ENCODE measurements at places on chromosomes 7 and 10. TPM values are rescaled to one million over a fixed set of nuclear protein-coding genes. Genes with fewer than 3 reads are reported as not detected.
A peak's percentile ranks its signal among the peaks of the same experiment; 100 is the strongest.

GRCh38 chr10:116809483-116810119, 39.7 kb upstream of the ENO4 start:
- no peak for DNase-seq
- H3K4me3 ChIP-seq, result no peak overlapping the region
- no peaks in the 10 kb centered on the region for H3K36me3 ChIP-seq
- H3K4me1 ChIP-seq, result no peaks in the 10 kb centered on the region
- H3K27ac ChIP-seq, result no peak overlapping the region

DNA sequence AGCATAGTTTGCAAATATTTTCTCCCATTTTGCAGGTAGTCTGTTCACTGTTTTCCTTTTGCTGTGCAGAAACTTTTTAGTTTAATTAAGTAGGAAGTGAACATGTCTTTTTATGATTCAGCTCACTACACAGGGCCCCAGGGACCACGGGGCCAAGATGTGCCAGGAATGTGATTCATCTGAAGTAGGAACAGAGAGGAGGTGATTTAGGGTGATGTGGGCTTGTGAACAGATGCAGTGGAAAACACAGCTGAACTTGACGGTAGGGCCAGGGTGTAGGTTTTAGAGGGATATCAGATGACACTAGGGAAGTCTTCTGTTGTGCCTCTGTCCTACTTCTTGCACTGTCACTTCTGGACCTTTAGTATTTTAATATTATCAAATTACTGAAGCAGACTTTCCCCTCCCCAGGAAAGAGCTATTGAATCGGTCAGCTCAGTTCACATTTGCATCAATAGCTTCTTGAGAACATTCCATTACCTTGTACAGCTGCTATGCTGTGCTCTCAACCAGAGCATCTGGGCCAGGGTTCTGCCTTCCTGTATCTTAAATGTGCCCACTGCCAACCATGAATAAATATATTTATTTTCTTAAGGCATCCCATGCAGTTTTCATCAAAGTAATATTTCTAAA, 96.9 kb downstream of the OSBPL3 start:
- DNase-seq, result no peak
- H3K36me3 ChIP-seq, result peaks cover 4% of the 10 kb centered on the region
- H3K27me3 ChIP-seq, result no peaks in the 10 kb centered on the region
- no peak overlapping the region for H3K4me3 ChIP-seq
- no peaks in the 10 kb centered on the region for H3K4me1 ChIP-seq
- H3K27ac ChIP-seq, result no peak overlapping the region

GRCh38 chr7:90961037-90961725, 303.1 kb upstream of the FZD1 start:
- no peak overlapping the region for H3K4me3 ChIP-seq
- no peak overlapping the region for H3K27ac ChIP-seq
- DNase-seq, result no peak

- no peak for DNase-seq
- H3K27ac ChIP-seq, result no peak overlapping the region
- H3K4me3 ChIP-seq, result no peak overlapping the region
- no peaks in the 10 kb centered on the region for H3K27me3 ChIP-seq
- H3K4me1 ChIP-seq, result no peaks in the 10 kb centered on the region
- H3K36me3 ChIP-seq, result peaks cover 78% of the 10 kb centered on the region
Observed at GRCh38 chr7:107972075-107972482, 30.9 kb downstream of the LAMB1 start.

DNA sequence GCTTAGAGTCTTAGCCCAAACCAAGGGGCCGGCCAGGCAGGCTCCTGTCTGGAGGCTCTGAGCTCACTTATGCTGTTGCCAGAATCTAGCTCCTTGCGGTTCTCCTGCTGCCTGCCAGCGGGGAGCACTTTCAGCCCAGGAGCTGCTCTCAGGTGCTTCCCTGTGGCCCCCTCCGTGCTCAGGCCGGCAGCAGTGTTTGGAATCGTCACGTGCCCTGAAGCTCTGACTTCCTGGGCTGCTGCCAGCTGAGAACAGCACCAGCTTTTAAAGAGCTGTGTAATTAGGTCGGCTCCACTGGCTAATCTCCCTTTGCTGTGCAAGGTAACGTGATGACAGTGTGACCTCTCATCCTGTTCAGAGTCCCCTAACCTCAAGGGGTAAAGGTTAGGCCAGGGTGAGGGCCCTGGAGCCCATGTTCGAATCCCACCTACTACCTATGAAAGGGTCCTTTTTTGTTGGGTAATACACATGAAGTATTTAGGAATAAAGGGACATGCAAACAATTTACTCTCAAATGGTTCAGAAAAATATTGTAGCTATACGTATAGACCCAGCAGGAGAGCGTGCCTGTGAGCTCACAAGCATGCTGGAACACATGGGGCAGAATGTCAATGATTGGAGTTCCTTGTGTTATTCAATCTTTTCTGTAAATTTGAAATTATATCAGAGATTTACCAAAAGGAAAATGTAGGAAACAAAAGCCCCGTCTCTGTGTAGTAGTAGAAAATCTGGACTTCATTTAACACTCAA, 16.6 kb downstream of the ZNF862 start:
- H3K36me3 ChIP-seq, result peaks cover 18% of the 10 kb centered on the region
- no peak overlapping the region for H3K4me3 ChIP-seq
- H3K4me1 ChIP-seq, result peaks cover 9% of the 10 kb centered on the region
- peak overlapping the region; percentile 20 for H3K27ac ChIP-seq
- no peaks in the 10 kb centered on the region for H3K27me3 ChIP-seq

DNA sequence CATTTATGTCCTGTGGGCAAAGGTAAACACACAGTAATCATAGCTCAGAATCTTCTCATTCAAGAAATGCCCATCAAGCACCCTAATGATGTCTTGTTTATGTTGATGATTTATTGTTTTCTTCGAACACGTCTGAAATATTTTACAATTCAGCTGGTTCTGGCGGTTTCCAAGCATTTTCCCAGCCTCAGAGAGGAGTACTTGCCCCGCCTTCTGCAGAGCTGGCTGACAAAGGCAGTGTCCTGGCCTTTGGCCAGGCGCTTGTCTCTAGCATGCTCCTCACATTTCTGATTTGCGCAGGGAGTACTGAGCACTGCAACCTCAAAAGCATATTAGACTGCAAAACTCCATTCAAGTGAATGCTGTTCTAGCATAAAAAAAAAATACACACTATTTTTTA, 314.2 kb upstream of the GNAI1 start:
- H3K4me3 ChIP-seq, result no peak overlapping the region
- no peaks in the 10 kb centered on the region for H3K36me3 ChIP-seq
- no peak overlapping the region for H3K27ac ChIP-seq
- H3K27me3 ChIP-seq, result no peaks in the 10 kb centered on the region
- DNase-seq, result peak; percentile 14

GRCh38 chr7:84232646-84233045, 38.1 kb upstream of the SEMA3A start:
- H3K27ac ChIP-seq, result no peak overlapping the region
- no peak for DNase-seq
- H3K4me1 ChIP-seq, result no peaks in the 10 kb centered on the region
- H3K36me3 ChIP-seq, result no peaks in the 10 kb centered on the region

- no peak overlapping the region for H3K4me3 ChIP-seq
- DNase-seq, result no peak
- no peaks in the 10 kb centered on the region for H3K36me3 ChIP-seq
- no peak overlapping the region for H3K27ac ChIP-seq
Observed at GRCh38 chr10:18399158-18399557, 252.2 kb downstream of the NSUN6 start.

DNA sequence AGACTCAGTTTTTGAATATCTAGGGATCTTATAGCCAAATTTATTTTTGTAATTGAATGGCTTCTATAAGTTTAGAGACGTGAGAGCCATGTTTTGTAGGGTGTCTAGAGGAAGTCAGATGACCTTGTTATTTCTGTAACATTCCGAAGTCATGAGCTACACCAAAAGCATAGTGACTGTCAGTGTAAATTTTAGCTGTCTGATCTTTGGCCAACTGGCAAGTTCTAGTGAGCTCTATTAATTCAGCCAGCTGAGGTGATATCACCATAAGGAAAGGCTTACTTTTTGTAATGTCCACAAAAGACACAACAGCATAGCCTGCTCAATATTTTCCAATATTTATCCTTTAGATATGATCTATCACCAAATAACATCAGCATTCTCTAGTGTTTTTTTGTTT, 9.9 kb upstream of the NT5C3A start:
- no peak overlapping the region for H3K4me3 ChIP-seq
- H3K36me3 ChIP-seq, result no peaks in the 10 kb centered on the region
- H3K4me1 ChIP-seq, result no peaks in the 10 kb centered on the region

The MYOZ1 gene
- 0.94 TPM for polyA plus RNA-seq

Data from large intestine (tissue), 12 donors.